Activated naive CD8-positive, alpha-beta T cell treated with anti-CD3 and anti-CD28 coated beads, Interleukin-2, amount 10 ng/mL, durations not matched to agents 7 days and 5 days (primary cell): ENCODE measurements at places on chromosomes 6 and 20.

DNA sequence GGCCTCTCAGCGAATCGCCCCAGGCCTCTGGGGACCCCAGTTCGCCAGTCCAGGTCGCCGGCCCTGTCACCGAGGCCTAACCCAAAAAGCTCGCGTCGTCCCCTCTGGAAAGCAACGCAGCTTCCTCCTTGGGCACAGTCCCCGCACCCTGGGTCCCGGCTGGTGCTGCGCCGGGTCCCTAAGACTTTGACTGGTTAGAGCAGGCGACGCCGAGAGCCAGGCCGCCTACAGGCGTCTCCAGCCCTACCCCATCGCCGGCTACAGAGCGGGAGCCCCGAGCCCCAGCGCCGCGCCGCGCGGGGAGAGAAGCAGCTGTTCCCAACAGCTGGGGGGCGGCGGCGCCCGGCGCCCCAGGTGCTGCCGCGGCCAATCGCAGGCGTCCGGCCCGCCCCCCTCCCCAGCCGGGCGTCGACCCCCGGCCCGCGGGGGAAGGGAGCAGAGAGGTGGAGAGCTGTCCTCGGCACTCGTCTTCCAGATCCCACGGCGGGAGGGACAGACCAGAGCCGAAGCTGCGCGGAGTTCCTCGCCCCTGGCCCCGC is 540 bp upstream of the RBM24 start:
- DNase-seq: peak; percentile 29

GRCh38 chr6:31702405-31702818 is 712 bp downstream of the ABHD16A start:
- no peak for DNase-seq

GRCh38 chr6:80142586-80142985 is 36.1 kb downstream of the BCKDHB start:
- no peak for DNase-seq

DNA sequence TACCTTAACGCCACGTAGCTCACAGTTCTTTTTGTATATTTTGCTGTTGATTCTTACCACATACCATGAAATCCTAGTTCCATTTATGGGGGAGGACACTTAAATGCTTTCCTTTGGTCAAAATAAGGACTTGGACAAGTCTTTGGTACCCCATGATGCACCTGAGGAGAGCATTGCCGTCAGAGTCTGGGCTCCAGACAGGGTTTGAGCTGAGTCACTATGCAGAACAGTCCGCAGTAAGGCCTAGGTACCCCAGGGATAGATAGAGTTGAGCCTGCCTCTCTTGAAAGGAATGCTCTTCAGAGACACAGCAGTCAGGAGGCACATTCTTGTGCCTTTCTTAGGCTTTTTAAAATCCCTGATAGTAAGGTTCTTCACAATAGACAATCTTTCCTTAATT is 6.0 kb downstream of the PARD6B start:
- DNase-seq: no peak
